ENCODE measurements at places on chromosomes 6 and 20.

DNA sequence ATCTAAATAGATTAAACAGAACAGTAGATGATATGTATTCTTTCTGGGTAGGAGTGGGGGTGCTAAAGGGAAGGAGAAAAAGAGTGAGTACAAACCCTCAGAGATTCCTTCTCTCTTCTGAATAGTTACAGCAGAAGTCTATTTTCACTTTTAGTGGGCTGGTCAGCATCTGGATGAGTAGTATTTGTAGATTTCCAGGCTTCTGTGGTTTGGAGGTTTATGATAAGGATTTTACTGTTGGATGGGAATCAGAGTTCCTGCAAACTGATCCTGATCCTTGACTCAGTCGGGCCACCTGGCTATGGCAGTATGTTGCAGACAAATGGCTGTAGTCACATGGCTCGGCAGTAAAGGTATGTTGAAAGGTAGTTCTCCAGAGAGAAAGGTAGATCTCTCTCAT is 84.3 kb upstream of the IFNGR1 start:
- no peak for DNase-seq

GRCh38 chr20:56810141-56810540 is 181.0 kb downstream of the TFAP2C start:
- DNase-seq, result no peak

- DNase-seq, result no peak
Observed at GRCh38 chr20:57281900-57282299, 15.5 kb upstream of the BMP7 start.

- DNase-seq, result no peak
Observed at GRCh38 chr6:98920904-98921431, 26.8 kb downstream of the FBXL4 start.

- no peak for DNase-seq
Observed at GRCh38 chr6:140077827-140078560, 703.5 kb upstream of the CITED2 start.

All from activated CD4-positive, alpha-beta T cell treated with anti-CD3 and anti-CD28 coated beads for 24 hours (primary cell).